Right cardiac atrium (tissue), 5 donors: ENCODE measurements at places on chromosomes 12 and 14. TPM values are rescaled to one million over a fixed set of nuclear protein-coding genes. Genes with fewer than 3 reads are reported as not detected.

DNA sequence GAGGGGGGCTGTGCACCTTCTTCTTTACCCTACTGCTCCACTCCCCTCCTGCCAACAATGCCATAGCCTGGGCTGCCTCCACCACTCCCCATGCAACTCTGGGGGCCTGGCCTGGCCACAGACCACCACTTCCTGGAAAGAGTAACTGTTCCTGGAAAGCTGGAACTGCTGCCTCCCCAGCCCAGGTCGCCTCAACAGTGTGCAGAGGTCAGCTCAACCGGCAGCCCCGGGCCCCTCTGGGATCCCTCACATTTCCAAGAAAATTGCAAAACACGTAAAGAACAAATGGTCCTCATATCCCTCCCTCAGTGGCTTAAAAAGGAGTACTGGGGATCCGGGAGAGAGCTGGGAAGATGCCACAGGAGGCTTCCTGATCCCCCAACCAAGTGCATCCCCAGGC, 22.4 kb upstream of the DIO3 start:
- no peak for DNase-seq

DNA sequence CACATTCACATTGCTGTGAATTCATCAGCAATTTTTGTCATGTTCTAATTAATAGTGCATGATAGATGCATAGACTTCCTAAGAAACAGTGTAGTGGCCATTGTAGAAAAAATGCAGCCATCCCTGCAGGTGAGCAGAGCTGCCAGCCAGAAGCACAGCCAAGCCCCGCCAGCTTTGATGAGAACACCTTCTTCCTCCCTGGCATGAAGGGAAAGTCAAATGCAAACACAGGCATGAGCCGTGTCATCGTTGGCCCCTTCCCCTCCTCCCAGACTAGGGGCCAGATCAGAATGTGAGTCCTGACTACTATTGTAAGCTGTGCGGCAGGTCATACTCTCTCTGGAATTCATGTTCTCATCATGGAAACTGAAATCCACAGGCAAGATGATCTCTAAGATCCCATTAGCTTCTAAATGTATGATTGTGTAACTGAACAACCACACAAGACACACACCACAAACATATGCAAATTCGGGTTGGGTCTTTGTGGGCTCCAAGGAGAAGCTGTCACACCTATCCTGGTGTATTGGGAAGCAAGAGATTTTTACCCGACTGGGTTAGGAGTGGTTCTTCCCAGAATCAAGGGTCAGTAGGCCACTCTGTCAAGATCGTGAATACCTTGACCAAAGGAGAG, 2.8 kb upstream of the AQP2 start:
- DNase-seq: no peak

DNA sequence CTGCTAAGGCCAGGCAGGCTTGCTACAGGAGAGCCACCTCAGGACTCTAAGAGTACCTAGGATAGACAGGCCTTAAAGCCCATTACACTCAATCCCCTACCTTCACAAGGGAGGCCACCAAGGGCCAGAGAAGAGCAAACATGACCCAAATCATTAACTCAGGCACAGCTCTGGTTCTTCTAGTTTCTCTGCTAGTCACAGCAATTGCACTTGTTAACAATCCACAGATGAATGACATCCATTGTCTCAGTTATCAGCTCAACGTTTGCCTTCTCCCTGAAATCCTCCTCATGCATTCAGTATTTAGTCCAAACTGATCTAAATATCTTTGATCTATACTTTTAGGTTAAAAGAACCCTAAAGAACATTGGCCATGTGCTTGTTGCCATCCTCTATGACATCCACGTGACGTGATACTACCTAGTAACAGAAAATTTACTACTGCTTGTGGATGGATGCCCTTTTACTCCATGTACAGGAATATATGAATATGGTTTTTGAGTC, 164.5 kb downstream of the STXBP6 start:
- DNase-seq: no peak

DNA sequence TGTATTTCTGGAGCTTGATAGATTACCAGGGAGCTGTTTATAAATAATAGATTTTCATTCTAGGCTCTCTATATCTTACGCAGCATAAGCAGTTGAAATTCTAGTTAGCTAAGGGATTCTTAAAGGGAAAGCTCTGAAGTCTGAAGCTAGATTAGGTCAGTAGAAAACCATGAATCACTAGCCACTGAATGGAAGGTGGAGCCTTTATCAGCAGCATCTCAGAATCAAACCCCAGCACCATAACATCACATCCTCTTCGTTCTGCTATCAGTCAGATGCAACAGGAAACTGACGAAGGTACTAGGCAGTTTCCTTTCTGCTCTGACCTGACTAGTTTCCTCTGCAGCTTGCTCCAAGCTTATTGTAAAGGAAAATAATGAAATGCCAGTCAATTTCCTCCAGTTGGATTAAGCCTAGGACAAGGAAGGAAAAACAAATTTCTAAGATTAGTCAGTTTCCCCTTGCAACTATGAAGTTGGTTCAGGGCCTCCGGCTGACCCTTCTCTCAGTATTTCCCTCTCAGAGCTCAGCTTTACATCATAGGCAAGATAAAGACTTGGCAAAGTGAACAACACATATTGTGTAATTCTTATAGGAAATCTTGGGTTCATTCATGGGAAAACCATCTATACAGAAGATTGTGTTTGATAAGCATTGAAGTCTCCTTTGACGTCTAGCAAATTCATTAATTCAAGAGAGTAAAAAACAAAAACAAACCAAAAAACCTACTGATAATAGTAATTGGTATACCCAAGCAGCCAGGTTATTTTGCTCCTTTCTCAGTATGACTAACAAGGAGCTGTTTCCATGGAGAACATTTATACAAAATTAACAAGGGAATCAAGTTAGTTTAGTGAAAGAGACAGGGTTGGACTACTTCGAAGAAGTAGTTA, 43.4 kb upstream of the CFAP54 start:
- DNase-seq: peak; percentile 51

Gene GDF3
- not detected for total RNA-seq

Gene C12orf60
- 1.6 TPM for total RNA-seq

DNA sequence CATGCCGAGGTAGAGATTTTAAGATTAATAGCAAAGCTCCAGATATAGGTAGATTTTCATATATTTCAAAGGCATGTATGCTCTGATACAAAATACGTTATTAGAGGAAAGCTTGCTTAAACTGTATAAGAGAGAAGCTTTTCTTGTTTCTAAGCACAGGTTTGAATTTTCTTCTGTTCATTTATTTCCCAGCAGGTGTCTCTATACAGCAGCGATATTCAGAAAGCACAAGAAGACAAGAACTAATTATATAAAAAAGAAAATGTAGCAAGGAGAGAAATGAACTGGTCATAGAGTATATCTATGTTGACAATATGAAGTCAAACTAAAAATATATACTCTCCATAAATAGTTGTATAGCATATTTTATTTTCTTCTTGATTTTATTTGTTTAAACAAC, 307.4 kb upstream of the NOVA1 start:
- no peak for DNase-seq

GRCh38 chr12:25074954-25075353, 120.0 kb downstream of the DNAI7 start:
- no peak for DNase-seq

DNA sequence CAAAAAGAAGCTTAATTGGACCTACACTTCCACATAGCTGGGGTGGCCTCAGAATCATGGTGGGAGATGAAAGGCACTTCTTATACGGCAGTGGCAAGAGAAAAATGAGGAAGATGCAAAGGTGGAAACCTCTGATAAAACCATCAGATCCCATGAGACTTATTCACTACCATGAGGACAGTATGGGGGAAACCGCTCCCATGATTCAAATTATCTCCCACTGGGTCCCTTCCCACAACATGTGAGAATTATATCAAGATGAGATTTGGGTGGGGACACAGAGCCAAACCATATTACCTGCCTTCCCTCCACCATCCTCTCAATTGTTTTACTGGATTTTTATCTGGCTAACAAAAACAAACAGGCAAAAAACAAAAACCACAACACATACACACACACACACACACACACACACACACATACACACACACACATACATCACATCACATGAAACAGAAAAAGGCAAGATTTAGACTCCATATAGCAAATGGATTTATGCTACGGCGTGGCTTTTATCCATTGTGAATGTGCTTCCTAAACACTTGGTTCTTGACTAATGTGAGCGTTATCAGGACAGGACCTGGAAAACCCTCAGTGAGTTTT, 66.7 kb downstream of the ZFP36L1 start:
- DNase-seq: no peak

DNA sequence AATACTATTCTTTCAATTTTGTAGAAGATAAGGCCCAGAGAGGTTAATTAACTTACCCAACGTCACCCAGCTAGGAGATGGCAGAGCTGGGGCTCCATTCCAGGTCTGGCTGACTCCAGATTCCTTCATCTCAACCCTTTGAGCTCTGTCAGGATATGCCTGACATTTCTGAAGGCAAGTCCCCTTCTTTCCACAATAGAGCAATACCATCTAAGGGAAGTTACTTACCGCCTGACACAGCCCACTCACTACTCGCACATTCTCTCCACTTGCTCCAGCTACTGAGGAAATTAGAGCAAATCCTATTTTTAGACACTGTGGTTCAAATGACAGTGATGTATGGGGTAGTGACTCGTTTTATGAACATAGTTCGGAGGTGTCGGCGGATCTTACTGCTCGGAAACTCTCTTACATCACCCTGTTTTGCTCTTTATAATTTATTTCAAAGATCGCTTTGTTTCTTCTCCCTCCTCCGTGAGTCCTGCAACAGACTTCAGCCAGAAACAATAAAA, 2.0 kb upstream of the WSCD2 start:
- no peak for DNase-seq

- no peak for DNase-seq
Measured at GRCh38 chr12:131753005-131753404, 42.1 kb downstream of the SFSWAP start.

DNA sequence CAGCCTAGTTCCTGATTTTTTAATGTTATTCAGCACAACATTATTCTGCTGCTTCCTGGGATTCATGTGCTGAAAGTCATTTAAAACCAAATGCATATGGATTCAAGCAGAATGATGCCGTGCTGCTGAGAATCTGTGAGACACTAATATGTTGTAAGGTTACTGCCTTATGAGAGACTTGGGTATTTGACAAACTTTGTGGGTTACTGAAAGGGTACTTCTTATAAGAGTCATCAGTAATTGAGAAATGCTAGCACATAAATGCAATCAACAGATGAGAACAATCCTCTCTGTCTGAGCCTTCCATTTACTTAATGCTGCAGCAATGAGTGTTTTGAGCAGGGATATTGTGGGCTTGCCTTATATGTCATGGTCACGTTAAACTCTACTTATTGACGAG, 175.7 kb downstream of the NPAS3 start:
- no peak for DNase-seq

DNA sequence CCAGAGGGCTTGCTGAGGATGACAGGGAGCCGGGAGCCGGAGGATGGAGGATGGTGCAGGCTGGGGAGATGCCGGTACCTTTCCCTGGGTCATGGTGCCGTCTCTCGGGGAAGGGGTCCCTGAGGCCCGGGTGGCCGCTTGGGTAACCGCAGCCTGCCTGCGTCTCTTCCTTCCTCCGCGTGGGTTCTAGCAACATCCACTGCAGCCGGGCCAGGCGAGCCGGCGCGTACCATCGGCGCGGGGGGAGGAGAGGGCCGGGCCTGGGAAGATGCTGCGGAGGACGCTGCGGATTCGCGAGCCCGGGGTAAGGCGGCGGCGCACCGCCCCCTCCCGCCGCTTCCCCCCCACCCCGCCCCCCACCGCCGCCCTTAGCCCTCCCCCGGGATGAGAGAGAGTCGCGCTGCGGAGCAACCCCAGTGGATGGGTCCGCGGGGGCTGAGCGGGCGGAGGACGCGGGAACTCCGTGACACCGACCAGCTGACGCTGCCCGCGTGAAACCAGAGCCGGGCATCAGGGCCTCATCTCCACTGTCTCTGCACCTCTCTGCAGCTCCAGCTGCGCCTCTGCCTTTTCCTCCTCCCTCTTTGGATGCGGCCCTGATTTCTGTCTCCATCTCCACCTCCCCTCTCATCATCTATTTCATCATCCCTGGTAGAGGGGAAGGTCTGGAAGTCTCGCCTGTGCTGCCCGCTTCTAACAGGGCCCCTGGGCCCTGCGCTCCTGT, at the start of gene FAIM2:
Gene FAIM2 (minus strand): TSS at position 201 of the 724 bp plus-strand sequence. CDS start 108 bp downstream, at position 93.
- DNase-seq: peak; percentile 91

Gene GLS2
- 0.53 TPM for total RNA-seq

GRCh38 chr12:89453121-89453978, 71.2 kb downstream of the GALNT4 start:
- DNase-seq: no peak

DNA sequence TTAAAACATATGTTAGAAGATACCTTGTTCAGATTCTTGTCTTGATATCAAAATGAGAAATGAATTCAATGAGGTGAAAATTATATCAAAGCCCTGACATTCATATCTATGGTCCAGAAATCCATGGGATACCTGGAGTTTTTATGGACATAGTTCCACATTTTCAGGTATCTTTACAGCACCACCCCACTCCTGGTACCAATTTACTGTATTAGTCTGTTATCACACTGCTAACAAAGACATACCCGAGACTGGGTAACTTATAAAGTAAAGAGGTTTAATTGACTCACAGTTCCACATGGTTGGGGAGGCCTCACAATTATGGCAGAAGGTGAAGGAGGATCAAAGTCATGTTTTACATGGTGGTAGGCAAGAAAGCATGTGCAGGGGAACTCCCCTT, 361.5 kb downstream of the PRKD1 start:
- no peak for DNase-seq

Gene ZNF891
- 1.5 TPM for total RNA-seq

DNA sequence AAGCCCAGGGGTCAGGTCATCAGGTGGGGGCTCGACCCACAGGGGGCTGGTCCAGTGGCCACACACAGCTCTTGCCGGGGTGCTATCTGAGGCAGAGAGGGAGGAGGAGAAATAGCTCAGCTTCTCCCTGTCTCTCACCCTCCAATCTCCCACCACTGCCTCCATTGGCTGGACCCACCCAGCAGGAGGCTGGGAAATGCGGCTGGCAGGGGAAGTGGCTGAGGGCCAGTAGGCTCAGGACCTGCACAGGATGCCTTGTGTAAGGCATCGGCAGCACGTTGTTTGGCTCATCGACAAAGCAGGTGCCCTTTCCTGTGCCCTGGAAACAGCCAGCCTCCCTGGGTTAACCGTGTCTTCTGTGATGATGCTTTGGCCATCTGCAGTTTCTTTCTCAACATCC, 58.8 kb upstream of the SLC24A4 start:
- DNase-seq: no peak

DNA sequence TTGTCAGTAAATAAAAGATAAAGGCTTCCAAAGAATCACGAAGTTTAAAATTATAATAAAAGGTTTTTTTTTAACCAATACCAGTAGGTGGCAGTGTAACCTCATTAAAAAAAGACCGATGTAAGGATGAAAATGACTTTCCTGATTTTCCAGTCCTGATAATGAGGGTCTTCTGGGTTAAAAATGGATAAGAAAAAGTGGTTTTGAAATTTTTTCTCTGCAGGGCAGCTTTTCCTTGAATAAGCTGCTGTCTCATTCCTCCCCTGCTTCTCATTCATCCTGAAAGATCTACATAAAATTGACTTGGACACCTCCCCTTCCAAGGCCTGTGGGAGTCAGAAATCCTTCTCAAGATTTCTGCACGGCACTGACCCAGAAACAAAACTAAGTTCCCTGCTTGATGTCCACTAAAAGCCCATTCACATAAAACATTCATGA, 58.9 kb upstream of the FBXO33 start:
- DNase-seq: no peak

Gene CLEC4A
- total RNA-seq: 0.82 TPM

Gene CDKN3
- 3.5 TPM for total RNA-seq
